ENCODE measurements at places on chromosomes 3 and 15.

DNA sequence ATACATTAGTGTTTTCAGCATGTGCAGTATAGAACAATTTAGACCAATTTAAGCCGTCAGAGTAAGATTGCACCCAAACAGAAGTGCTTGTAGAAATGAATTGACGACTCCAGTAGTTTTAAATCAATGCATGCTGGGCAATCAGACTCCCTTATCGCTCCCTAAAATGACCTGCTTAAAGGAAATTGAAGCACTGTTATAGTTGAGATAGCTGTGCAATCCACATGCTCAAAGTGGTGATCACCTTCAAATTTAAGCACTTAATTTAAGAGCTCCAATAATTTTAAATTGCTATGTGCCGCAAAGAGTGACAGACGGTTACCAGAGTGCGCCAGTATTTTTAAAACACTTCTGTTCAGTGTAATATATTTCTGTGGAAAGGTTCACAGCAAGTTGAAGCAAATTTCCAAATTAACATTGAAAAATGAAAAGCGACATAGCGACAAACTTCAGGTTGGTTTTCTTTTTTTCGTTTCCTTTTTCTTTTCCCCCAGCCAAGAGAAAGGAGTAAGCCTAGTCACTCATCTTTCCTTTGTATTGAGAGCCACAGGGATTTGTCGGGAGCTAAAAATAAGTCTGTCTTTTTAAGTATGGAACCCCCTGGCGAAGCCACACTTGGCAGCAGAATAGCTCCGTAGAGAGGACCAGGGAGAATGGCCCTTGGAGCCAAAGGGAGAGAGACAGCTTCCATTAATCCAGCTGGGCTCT is 436.4 kb upstream of the RBMS3 start:
- no peak for DNase-seq

GRCh38 chr3:131192701-131193100 is 166.0 kb downstream of the NEK11 start:
- DNase-seq, result no peak

DNA sequence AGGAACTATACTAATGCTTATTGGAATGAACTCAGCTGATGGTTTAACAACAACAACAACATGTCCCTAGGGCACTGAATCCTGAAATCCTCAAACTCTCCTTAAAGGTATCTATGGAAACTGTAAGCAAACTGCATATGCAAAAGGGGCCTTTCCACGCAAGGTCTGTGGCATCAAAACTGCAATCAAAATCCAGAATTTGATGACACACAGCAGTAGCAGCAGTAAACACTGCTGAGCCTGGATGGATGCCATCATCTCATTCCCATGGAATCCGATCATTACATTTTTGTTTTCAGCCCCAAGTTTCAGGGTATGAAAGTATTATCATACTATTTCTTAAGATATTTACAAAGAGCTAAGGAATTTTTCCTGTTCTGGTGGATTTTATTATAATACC is 399.7 kb downstream of the VPS13C start:
- no peak for DNase-seq

GRCh38 chr15:35777061-35777460 is 231.1 kb upstream of the DPH6 start:
- DNase-seq, result no peak

DNA sequence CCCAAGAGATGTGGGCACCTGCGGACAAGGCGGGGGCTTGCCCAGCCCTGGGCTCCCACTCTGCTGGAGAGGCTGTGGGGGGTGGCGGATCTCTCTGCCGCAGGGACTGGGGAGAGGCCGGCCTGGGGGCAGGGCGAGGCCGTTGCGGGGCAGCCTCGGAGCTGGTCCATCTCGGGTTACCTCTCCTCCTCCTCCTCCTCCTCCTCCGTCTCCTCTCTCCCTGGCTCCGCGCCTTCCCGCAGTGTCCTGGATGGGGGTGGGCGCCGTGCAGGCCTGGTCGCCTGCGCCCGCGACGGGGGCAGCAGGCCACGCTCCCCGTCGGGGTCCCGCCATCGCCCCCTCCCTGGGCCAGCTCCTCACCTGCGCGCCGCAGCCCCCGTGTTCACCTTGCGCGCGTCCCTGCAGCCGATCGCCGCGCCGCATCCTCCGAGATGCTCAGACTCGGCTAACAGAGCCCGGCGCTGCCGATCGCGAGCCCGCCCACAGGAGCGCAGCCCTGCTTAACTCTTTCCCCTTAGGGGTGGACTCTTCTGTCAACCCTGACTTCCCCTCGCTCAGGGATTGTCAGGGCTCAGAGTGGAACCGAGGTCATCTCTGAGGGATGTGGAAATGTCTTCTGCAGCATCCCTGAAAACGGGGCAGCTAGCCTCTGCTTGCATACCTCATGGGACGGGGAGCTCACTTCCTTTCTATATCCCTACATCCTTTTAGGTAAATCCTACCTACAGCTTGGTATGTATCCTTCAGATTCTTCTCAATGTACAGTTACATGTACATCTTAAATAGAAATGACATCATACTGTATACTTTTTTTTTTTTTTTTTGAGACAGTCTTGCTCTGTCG is at the start of gene PRRT3:
PRRT3 (minus strand) TSS at position 447 of the 844 bp plus-strand sequence. CDS start 2,293 bp downstream, outside the sequence.
- peak; percentile 41 for DNase-seq

- DNase-seq, result no peak
Measured at GRCh38 chr3:71407823-71408222, 175.7 kb downstream of the FOXP1 start.

DNA sequence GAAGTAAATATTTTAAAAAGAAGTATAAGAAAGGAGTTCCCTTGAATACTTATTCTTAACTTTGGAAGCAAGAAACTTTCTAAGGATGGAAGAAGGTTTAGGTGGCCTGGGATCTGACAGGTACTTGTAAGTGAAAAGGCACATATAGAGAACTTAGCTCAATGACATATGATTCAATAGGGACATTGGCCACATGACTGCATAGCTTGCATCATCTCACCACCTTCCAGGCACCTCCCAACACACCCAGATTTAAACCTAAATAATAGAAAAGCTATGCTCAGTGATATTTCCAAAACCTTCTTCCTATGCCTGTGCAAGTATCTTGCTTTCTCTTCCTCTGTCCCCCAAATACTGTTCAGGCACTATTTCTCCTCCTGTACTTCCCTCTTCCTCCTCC is 4.7 kb upstream of the P2RY1 start:
- no peak for DNase-seq

DNA sequence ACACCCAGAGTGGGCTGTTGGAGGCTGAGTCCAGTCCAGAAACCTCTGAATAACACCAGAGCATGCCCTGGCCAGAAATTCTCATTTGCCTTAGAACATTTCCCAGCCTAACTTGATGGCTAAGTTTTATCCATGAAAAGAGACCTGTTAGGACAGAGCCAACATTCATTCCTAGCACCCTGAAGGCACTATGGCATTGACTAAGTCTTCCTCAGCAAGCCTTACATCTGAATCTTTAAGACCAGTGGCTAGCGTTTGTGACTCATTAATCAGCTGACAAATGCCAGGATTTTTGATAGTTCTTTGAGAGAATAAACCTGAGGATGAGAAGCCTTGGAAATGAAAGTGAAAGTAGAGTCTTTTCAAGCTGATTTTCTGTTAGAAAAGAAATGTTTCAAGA is 1087.1 kb upstream of the ALCAM start:
- DNase-seq, result no peak

DNA sequence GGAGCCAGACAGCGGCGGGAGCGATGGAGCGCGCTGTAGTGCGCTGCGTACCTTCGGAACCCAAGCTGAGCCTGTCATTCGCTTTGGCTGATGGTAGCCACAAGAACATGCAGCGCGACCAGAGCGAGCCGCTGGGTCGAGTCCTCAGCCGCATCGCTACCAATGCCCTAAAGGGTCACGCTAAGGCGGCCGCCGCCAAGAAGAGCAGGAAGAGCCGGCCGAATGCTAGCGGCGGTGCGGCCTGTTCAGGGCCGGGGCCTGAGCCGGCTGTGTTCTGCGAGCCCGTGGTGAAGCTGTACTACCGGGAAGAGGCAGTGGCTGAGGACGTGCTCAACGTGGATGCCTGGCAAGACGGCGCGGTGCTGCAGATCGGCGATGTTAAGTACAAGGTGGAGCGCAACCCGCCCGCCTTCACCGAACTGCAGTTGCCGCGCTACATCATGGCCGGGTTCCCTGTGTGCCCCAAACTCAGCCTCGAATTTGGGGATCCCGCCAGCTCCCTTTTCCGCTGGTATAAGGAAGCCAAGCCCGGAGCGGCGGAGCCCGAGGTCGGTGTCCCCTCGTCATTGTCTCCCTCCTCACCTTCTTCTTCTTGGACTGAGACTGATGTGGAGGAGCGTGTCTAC is 498 bp downstream of the PDE12 start:
- peak; percentile 11 for DNase-seq

GRCh38 chr3:180295811-180296210 is 259.1 kb upstream of the PEX5L start:
- DNase-seq, result no peak

DNA sequence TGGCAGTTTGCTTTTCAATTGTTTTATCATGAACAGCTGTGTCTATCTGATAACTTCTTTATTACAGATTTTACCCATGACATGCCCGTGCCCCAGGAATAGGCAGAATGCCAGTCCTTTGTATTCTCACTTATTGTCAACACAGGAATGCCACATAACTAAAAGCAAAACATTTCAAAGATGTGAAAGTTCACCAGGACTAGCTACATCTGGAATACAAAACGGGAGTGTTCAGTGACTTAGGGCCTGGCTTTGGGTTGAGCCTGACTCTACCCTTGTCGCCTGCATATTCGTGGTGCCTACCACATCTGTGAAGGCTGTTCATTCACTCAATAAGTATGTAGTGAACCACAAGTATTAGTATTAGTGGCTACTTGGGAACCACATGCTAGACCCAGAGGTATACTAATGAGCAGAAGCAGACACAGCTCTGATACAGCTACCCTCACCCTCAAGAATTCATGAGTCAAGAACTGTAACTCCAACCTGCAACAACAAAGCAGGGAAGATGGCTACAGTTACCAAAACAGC is 2.9 kb downstream of the TNFSF10 start:
- DNase-seq, result no peak

DNA sequence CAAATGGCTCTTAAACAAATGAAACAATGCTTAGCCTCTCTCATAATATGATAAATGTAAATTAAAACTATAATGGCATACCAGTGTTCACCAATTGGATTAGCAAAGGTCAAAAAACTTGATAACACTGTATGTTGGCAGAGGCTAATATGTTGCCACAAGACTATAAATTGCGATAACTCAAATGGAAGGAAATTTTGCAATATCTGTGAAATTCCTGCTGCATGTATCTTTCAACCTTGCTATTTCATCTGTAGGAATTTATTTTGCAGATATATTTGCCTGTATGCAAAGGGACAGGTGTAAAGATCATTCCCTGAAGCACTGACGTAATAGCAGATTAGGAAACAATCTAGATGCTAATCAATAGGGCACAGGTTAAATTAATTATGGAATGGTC is 191.4 kb upstream of the EIF1B start:
- no peak for DNase-seq

DNA sequence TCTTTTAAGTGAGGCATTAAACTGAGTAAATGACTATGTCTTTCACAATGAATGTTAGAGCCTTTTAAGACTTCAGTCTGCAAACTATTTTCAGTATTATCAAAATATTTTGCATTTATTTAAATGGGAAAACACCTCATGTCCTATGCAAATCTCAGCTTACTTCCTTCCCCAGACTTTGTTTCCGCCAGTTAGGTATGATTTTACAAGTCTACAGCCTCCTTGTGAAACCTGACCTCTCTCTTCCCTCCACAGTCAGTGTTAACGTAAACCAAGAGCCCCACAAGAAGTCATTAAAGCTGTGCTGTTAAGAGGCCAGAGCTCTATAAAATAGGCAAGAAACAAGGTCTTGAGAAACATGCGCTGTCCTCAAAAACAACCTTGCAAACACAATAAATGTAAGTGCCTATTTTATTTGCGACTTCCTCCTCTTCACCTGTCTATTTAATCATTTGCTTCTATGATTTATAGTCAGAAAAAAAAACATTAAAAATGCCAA is 48.3 kb downstream of the PRTG start:
- no peak for DNase-seq

GRCh38 chr15:46714950-46715349 is 1002.4 kb upstream of the SEMA6D start:
- DNase-seq, result no peak

- no peak for DNase-seq
Measured at GRCh38 chr3:64667138-64667537, 20.7 kb downstream of the ADAMTS9 start.

Data from activated CD4-positive, CD25-positive, alpha-beta regulatory T cell (primary cell).